ENCODE measurements at places on chromosomes 7 and 10.

DNA sequence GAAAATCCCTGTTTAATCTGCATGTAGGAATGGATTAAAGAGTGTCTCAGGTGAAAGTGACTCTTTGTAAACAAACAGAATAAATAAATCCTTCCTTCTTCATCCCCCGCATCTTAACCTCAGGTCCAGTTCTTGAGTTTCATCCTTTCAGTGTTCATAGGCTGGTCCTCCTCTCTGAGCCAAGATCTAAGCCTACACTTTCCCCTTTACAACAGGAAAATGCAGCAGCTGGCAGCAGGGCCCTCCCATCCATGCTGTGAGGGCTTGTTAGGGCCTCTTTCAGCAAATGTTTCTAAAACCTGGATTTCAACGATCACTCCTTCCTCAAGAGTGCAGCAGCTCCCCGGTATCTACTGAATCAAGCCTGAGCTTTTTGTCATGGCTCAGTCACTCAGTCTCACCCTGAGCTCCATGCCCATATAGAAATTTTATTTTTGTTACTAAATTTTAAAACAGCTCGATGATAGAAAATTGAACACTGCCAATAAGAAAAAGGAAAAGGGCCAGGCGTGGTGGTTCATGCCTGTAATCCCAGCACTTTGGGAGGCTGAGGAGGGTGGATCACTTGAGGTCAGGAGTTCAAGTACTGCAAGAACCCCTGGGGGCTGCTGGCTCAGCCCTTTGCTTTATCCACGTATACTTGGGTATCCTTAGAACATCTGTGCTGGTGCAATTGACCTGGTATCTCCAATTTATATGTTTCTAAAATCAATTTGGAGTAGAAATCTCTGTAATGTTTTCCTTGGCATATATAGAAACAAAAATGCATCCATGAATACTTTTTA, 15.6 kb downstream of the BLNK start:
- no peak for DNase-seq

GRCh38 chr10:13439313-13440184, 89.3 kb downstream of the BEND7 start:
- DNase-seq: no peak

- DNase-seq: no peak
Observed at GRCh38 chr7:8226501-8226900, 35.5 kb downstream of the ICA1 start.

GRCh38 chr10:103828107-103828506, 27.3 kb downstream of the SH3PXD2A start:
- no peak for DNase-seq

- DNase-seq: no peak
Observed at GRCh38 chr7:12397671-12398070, 6.0 kb downstream of the VWDE start.

DNA sequence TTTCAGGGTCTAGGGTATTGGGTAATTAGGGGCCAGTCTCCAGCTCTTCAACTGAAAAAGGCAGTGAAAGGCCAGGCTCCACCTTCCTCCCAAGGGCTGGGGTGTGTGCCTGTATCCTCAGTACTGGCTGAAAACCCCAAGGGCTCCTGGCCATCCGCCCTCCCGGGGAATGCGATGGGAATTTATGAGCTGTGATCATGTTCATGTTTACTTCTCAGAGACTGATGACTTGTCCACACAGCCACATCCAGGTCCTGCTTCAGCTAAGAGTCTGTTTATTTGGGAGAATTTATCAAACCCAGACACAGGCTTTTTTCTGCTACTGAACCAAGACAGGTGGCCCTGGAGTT, 91.7 kb downstream of the CCDC3 start:
- DNase-seq: no peak

- no peak for DNase-seq
Observed at GRCh38 chr7:37549076-37549931, 100.6 kb upstream of the ELMO1 start.

- DNase-seq: no peak
Observed at GRCh38 chr10:18140149-18140956, at the start of gene CACNB2. CACNB2 (plus strand) TSS chr10:18140424.

DNA sequence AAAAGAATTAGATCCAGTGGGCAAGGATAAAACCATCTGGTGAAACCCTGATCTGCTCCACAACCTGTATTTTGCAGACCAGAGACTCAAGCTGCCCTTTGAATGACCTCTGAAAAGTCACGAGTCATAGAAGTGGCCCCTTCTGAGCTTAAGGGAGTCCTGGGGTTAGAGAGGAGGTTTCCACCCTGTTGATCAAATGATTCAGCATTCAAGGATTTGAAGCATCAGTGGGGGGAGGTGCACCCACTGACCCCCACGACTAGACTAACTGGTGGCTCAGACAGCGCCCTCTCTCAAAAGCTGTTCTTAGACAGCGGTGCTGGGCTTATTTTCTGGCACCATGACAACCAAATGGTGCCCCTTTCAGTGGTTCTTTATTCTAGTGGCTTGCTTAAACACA, 44.3 kb downstream of the PLCE1 start:
- no peak for DNase-seq

- DNase-seq: no peak
Observed at GRCh38 chr10:22481687-22482539, 136.6 kb downstream of the SPAG6 start.

DNA sequence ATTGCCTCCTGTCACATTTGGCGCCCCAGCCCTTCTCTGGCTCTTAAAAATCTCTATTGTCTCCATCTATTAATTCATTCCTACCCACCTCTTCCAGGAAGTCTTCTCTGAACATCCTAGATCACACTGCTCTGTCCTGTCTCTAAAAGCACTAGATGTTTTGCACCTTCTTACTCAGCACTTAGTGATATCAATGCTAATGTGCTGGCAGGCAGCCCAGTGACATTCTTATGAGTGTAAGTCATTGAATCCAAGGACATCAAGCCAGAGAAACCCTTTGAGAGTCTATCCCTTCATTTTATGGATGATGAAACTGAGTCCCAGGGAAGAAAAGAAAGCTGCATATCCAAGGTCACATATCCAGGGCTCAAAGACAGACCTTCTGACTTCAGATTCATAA, 48.3 kb upstream of the PAX2 start:
- no peak for DNase-seq

DNA sequence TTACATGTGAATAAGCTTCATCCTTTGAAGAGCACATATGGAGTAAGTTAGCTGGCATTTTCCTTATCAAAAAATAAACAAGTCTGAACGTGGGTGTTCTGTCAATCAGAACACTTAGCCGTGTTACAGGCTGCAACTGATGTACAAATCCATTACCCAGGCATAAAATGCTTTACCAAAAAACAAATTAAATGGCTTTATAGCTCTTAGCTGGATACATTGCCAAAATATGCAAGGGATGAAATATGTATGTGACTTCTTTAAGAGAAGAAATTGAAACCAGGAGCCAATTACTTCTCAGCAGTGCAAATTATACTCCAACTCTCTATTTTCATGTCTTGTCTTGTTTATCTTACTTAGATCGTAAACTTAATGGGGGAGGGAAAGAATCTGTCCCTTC, 214.8 kb downstream of the DGKB start:
- DNase-seq: no peak

DNA sequence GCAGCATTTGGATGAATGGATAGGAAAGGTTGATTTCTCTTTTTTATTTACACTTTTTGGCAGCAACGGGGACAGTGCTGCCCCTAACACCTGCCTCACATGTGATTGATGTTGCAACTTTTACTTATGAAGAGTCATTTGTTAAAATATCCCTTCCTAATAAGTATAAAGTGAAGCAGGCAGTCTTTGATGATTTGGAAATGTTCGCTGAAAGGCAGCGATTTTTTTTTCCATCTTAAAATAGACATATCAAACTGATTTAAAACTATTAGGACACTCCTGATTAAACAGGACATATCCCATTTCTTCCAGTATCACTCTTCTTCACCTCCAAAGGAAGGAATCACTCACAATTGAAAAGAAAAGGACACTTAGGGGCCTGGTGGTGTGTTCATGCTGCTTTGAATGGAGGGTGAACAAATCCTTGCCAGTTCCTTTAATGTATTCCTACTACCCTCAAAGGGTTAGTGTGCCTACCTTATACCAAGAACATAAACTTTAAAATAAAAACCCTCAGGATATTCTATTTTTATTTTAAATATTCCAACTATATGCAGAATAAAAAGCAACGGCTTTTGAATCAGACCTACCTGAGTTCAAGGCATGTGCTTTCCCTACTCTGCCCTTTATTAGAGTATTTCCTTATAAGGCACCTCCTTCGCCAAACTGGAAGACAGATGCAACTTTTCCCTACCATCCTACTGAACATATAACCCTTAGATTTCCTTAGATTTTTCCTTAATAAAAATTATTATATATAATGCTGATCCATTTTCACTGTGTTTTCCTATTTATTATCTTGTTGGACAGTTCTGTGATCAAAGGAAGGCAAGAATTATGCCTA, 1.1 kb downstream of the ADK start:
- no peak for DNase-seq

DNA sequence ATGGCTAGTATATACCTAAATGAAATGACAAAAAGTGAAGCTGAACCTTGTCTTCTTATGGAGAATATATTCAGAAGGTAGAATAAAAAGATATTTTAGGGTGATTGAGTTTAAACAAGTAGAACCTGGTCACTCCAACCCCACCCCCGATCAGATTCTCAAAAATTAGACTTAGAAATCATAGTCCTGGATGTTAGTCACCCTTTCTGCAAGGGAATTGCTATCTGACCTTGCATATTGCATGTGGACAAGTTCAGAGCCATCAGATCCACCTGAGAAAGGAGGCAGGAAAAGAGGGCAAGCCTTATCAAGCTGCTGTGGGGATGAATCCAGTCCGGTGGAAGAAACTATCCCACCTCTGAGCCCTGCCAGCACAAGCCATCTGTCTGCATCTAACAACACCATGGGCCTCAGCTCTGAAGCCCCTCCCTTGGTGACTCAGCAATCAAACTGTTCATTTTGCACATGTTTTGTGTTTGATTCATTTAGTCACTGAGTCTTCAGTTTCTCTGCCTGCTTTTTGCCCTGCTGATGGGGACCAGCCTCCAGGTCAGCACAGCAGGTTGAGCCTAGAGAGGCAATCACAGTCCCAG, 727.3 kb downstream of the AUTS2 start:
- DNase-seq: no peak

GRCh38 chr7:158568974-158569857, 18.4 kb downstream of the PTPRN2 start:
- no peak for DNase-seq

DNA sequence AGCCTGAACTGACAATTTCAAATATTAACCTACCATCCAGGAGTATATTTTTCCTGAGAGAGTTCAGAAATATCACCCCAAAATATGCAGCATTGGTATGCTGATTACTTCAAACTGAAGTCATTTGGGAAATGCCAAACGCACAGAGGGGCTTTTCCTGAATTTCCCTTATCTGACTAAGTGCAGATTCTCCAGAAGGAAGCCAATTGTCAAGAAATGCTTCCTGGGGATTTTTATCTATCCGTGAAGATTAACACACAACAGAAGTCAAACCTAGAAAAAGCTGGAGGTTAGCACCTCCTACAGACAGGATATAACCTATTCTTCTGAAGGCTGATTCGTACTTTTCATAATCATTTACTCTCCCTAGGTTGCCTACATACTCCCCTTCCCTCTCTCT, 91.0 kb downstream of the AKR1D1 start:
- no peak for DNase-seq

GRCh38 chr10:96978621-96979154, 146.6 kb downstream of the LCOR start:
- DNase-seq: no peak

DNA sequence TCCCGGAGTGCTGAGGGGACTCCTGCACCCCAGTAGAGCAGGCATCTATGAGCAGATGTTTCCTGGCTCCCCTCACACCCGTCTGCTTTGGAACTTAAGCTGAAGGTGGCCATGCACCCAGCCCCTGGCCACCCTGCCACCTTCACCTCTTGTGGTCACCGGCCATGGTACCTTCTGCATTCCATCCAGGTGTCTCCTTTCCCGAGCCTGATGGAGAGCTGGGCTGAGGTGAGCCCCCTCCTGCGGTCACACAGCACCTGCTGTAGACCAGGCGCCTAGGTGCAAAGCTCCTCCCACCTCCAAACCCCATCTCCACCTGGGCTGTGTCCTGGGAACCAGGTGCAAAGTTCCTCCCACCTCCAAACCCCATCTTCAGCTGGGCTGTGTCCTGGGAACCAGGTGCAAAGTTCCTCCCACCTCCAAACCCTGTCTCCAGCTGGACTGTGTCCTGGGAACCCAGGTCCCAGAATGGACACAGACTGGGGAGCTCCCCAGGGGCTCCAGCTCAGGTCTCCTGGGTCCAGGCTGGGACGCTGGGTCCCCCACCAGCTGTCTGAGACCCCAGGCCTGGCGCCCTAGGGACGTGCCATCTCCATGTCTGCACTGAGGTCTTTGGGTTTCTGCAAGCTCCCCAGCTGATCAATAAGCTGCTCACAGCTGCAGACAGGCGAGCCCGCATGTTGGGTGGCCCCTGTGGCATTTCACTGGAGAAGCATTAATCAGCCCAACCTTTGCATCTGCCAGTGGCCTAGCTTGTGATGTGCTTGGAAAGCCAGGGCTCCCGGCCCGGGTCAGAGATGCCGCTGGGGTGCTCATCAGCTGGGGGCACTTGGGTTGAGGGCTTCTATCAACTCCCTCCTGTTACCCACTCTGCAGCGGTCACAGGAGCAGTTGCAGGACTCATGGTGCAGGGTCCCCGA, 61.2 kb upstream of the INPP5A start:
- no peak for DNase-seq

GRCh38 chr10:75355706-75356105, 45.9 kb downstream of the ZNF503 start:
- DNase-seq: no peak

DNA sequence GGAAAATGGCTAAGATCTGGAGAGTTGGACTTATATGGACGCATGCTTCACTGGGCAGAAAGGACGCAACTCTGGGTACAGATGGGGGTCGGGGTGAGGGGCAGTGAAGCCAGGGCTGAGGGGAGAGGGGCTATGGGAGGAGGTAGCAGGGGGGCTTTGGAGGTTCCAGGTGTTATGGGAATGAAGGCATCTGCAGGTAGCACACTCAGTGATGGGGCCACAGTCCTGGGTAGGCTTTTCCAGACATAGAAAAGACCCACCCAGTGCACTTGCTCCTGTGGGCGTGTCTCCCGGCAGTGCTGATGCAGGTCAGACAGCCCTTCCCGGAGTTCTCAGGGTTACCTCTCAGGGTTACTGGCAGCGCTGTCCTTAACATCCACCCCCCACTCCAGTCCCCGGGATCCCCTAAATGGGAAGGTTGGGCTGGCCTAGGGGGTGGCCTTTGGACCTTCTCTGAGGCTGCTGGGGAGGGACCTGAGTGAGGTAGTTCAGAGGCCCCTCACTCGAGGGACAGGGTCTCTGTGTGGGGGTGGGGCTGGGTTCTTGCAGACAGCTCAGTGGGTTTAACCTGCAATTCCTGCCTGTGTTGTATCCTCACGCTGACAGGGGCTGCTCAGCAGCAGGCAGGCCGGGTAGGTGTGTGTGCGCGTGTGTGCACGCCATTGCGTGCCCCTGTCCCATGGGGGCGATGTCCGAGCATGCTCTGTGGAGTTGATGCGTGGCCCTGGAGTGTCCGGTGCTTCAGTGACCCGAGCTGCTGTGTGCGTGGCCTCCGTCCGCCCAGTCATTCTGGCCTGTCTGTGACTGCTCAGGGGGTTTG, 6.2 kb downstream of the ZYX start:
- DNase-seq: no peak

Measured in T-helper 9 cell (primary cell).